ENCODE measurements at places on chromosomes 2 and 18.
A peak's percentile ranks its signal among the peaks of the same experiment; 100 is the strongest.

- DNase-seq, result no peak
Measured at GRCh38 chr2:69465513-69466456, 28.6 kb upstream of the NFU1 start.

DNA sequence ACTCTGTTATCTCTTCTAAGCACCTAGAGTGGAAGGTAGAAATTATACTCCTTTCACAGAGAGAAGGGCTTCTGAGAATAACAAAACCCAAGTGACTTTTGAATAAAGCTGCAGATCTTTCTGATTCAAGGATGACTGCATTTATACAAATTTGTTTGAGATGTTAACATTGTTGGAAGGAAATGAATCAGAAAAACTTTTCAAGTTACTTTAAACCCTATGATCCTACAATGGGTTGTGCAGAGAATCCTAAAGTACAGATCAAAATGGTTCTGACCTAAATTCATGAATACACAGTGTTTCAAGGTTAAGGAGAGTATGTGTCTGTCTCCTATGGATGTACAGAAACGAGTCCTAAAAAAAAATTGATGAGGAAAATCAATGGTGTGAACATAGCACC lies 1.8 kb downstream of the RFTN2 start:
- no peak for DNase-seq

DNA sequence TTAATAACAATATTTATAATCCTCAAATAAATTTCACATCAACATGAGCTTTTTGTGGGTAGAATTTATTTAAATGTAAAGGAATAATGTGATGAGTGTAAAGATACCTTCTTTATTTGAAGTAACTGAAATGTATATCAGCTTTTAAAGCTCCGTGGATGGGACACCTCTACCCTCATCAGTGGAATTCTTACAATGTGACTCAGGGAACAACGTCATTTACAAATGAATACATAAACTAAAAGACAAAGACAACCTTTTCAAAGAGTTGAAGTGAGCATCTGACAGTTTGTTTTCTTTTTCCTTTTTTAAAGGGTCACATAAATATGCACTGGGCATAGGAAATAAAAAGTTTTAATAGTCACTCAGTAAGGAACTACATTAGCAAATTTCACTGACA lies 1127.0 kb upstream of the CRIM1 start:
- no peak for DNase-seq

- no peak for DNase-seq
Measured at GRCh38 chr18:5542515-5543035, 1.2 kb downstream of the EPB41L3 start.

GRCh38 chr2:176297067-176297466 lies 27.8 kb downstream of the MTX2 start:
- DNase-seq, result no peak

GRCh38 chr18:79962311-79962710 lies 2.1 kb upstream of the HSBP1L1 start:
- no peak for DNase-seq

DNA sequence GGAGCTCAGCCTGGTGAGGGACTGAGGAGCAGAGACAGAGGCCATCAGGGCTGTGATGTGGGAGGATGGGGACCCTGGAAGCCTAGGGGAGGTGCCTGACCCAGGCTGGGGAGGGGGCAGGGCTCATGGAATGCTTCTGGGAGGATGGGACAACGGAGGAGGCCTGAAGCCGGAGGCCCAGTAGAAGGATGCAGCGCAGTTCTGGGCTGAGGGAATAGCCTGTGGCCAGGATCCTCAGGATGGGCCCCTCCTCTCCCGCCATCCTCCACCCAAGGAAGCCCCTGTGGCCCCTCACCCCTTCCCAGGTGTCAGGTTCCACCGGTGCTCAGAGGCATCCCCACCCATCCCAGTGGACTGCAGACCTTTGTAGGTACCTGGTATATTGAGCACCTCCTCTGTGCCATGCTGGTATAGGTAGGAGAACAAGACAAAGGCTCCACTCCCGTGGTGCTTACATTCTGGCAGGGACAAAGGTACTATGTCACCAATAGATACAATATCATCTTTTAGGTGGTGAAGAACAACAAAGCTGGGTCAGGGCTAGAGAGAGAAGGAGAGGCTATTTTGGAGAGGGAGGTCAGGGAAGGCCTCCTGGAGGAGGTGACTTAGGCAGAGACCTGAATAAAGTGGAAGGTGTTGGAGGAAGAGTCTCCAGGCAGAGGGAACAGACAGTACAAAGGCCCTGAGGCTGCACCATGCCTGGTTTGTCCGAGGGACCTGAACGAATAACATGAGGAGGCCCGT lies 2.7 kb downstream of the ZAP70 start:
- DNase-seq, result no peak

DNA sequence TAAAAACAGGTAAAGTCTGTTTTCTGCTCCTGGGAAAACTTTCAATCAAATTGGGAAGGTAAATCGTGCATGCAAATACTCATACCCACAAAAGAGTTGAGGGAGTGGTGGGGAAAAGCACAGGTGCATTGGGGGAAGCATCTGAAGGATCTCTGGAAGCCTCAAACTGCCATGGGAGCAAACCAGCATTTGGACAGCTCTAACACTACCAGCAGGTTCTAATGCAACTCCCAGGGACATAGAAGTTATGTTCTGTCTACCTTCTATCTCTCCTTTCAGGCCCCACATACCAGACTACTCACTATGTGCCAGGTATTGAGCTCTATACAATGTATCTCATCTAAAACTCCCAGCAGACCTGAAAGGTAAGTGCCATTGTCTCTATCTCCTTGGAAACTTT lies 933.7 kb downstream of the NRXN1 start:
- DNase-seq, result no peak

DNA sequence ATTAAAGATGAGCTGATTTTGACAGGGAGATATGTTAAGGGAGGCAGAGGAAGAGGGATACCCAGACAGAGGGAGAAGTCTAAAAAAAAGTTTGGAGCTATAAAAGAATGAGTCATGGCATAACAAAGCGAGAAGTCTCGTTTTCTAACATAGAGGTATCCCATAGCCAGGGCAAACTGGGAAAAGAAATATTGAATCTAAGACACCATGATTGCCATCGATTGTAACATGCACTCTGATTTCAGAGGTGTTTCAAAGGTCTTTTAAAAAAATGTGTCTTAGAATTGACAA lies 110.7 kb downstream of the MDH1 start:
- no peak for DNase-seq

- no peak for DNase-seq
Measured at GRCh38 chr2:176150584-176151441, 537 bp upstream of the HOXD4 start.

- no peak for DNase-seq
Measured at GRCh38 chr2:221484761-221485502, 87.2 kb downstream of the EPHA4 start.

DNA sequence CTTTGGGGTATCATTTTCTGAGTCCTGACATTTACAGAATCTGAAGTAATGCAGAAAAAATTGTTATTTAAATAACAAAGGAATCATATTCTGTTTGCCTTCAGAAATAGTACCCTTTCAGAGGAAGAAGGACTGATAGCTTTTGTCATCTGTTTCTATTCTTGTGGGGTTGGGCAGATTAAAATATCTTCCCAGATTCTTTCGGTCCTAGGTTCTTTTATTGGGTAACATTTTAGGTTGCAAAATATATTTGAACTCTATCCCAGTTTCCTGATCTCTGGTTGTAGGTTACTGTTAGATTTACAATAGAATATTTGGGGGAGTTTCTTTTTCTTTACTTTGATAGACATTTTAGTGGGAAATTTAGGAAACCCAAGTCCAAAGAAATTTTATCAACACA lies 550.5 kb downstream of the SPAG16 start:
- DNase-seq, result no peak

DNA sequence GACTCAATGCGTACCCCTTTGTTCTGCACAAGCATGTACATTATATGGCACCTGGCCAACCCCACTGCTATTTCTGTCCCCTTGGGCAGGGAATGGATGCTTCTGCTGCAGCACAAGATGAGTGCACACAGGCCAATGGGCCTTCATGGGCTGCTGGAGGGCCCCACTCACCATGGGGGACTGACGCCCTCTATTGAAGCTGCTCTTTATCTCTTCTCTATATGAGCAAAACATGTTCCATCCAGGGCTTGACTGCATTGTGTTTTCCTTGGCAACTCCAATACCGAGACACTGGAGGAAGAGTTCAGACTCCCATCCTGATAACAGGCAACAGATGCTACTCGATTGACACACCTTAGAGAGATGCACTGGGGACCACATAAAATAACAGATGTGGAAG lies 251.6 kb upstream of the NCKAP5 start:
- no peak for DNase-seq

DNA sequence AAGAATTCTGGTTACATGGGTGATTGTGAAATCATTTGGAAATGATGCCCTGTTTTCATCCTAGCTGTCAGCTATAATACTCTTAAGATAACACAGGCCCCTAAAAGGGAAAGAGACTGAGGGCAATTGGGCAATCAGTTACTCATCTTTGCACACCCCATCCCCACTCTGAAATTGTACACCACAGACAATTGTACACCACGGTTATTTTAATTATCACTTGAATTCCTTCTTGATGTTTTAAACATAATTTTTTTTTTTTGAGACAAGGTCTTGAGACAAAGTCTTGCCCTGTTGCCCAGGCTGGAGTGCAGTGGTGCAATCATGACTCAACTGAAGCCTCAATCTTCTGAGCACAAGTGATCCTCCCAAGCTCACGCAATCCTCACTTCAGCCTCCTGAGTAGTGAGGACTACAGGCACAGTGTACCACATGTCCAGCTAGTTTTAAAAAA lies 862.4 kb upstream of the ACVR2A start:
- DNase-seq, result no peak

- DNase-seq, result no peak
Measured at GRCh38 chr2:70999362-70999761, 4.7 kb upstream of the TEX261 start.

DNA sequence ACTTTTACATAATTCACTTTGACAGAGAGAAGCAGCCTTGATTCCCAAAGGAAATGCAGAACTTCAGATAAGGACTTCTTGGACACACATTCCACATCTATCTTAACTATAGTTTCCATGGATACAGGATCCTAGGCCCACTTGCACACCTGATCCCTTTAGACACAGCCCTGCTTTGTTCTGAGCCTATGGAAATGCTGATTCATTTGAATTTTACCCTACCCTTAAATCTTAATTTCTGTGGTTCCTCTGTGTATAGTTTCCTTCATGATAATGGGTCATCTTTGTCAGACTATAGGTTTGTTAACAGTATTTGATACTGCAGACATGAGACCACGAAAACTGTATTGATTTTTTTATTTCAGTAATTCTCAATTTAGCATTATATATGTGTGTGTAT lies 77.4 kb downstream of the ACTR3 start:
- no peak for DNase-seq

DNA sequence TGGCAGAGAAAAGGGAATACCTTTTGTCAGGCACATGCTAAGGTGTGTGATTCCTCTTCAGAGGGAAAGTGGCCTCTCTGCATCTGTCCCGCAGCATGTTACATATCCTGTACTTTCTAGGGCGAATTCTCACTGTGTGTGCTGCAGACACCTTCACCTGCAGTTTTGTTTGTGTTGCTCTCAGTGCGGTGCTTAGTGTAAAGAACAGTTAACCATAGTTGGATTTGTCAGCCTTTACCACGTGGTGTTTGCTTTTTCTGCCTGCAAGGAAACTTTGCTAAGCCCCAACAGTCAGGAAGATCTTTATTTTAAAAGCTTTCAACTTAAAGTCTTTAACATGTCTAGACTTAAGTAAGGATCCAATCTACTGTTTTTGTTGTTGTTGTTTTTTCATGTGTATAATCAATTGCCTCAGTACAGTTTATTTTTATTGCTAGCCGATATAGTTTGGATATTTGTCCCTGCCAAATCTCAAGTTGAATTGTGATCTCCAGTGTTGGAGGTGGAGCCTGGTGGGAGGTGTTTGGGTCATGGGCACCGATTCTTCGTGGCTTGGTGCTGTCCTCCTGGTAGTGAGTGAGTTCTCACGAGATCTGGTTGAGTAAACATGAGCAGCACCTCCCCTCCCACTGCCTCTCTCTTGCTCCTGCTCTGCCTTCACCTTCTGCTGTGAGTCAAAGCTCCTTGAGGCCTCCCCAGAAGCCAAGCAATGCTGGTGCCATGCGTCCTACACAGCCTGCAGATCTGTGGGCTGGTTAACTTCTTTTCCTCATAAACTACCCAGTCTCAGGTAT lies 90.6 kb downstream of the SNTG2 start:
- DNase-seq, result no peak

DNA sequence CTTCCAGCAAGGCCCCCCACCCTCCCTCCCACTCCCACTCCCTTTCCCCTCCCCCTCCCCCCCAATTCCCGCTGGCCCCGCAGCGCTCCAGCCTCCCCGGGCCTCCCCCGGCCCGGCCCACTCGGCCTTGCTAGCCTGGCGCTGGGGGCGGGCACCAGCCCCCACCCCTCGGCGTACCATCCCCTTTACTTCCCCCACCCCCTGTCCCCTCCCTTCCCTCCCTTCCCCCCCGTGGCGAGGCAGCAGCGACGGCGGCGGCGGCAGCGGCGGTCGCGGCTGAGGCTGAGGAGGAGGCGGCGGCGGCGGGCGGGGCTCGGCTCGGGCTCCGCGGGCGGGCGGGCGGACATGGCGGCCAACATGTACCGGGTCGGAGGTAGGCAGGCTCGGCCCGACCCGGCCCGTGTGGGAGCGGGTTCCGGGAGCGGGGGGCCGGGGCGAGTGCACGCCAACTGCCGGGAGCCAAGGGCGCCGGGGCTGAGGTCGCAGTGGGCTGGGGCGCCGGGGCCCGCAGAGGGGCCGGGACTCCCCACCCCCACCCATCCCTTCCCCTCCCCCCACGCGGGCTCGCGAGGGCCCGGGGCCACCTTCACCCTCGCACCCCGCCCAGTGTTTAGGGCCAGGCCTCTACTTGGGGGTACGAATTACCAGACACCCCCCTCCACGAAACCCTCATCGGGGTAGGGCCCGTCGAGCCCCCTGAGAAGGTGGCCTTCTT lies at the start of gene MTA3:
Gene MTA3 (plus strand): TSS at position 232 of the 715 bp plus-strand sequence. CDS start 114 bp downstream, at position 346.
- no peak for DNase-seq

- peak; percentile 60 for DNase-seq
Measured at GRCh38 chr2:8872821-8873432, 35.5 kb upstream of the KIDINS220 start.

GRCh38 chr2:157856187-157856515 lies 20.0 kb downstream of the ACVR1 start:
- DNase-seq, result no peak

DNA sequence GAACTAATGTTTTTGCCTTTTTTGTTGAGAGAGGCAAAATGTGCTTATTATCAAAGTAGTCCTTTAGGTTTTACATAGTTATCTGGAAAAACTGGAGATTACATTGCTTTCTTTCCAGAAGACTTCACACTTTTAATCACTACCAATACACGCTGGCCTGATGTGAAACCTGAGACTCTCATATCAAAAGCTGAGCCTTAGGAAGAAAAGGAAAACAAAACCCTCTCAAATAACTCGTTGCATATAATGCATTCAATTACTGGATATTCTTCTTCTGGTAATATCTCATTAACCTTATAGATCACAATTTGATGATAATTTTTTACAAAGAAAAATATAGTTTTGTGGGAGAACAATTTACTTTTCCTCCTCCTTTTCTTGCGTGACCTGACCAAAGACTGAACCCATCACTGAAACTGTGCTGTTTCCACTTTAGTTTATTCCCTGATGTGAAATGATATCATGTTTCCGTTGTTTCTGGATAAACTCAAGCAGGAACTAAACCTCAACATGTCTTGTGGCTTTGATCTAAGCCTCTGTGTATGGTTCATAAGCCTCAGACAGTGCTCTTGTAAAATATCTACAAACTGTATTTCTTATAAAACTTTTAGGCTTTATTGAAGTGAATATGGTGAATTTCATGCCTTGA lies 332.4 kb downstream of the GULP1 start:
- no peak for DNase-seq

- DNase-seq, result no peak
Measured at GRCh38 chr18:34522603-34523002, 187.5 kb upstream of the DTNA start.
